ENCODE measurements at places on chromosomes 11 and 22.

DNA sequence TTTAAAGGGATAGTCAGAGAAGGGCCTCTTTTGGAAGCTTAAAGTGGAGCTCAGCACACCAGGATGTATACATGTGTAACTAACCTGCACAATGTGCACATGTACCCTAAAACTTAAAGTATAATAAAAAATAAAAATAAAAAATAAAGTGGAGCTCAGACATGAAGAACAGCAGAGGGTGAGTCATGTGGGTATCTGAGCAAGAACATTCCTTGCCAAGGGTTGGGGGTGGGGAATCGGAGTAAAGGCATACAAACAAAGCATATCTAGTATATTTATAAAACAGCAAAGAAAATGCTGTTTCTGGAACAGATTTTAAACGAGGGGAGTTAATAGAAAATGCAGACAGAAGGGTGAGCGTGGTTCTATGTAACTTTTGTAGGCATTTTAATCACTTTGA, 562.6 kb upstream of the ANO3 start:
- no peak for DNase-seq

DNA sequence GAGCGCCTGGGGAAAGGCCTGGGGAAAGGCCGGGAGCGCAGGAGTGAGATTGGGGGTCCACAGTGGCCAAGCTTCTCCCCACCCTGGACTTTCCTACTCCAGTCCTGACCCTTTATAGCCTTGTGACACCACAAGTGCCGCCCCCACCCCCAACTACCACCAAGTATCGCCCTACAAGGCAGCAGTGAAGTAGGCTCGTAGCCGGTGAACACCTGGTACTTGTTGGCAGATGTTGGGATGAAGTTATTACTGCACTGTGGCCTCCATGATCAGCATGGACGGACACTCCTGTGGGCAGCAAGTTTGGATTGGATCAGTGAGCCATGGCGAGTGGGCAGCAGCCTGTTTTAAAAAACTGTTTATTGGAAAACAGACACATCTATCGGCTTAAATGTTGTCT, 45.0 kb downstream of the EIF3F start:
- no peak for DNase-seq

GRCh38 chr22:26890870-26891269, 233.5 kb downstream of the MIAT start:
- DNase-seq: no peak

GRCh38 chr11:133895061-133895479, 49.8 kb upstream of the SPATA19 start:
- no peak for DNase-seq

DNA sequence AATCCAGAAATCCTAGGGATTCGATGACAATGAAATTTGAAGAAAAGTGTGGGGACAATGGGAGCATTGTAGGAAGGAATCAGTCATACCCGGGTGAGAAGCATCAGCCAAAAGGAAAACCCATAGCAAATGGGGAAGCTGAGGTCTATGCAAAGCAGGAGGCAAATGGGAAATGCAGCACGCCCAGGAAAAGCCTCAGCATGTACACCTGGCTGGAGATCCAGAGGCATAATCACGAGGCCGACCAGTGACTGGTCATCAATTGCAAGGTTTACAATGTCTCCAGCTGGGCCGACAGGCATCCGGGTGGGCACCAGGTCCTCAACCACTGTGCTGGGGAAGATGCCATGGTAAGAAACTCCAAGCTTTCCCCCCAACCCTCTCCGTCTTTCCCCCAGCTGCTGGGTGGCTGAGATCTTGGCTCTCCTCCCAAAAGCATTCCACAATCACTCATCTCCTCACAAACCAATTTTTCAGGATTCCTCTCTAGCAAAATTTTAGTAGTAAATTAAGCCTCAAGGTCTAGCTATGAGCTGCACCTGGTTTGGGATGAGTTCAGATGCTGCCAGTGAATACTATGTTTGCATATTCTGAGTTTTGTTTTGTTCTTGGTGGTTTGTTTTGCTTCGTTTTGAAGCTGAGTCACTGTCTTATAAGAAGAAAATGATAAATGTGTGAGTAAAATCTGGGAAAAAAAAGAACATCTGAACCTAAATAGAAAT, 98.0 kb upstream of the OR5AK2 start:
- DNase-seq: no peak

GRCh38 chr22:46963672-46964545, 201.5 kb downstream of the TBC1D22A start:
- no peak for DNase-seq

GRCh38 chr22:23495614-23496444, 84.3 kb downstream of the IGLL1 start:
- DNase-seq: no peak

DNA sequence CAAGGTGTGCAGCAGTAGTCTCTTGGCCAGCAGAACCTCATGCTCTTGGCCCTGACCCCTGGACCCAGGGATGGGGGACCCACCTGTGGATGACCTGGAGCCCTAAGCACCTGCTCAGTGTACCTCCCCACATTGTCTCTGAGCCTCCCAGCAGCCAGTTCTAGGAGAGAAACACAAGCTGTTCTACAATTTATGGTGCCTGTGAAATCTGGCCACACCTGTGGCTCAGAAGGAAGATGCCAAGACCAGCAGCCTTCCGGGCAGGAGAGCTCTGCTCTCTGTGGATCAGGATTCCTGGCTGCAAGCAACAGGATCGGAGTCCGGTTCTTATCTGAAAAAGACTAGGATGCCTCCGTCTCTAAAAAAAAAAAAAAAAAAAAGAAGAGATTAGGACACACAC, 103.6 kb upstream of the ANO1 start:
- DNase-seq: no peak

Data from liver (tissue), 10 donors.